Central memory CD4-positive, alpha-beta T cell (primary cell): ENCODE measurements at places on chromosomes 1 and 21.
A peak's percentile ranks its signal among the peaks of the same experiment; 100 is the strongest.

- no peak for DNase-seq
These were observed 1.2 kb upstream of the DHCR24 start for GRCh38 chr1:54888080-54888733.

GRCh38 chr1:211566431-211567025 lies 12.4 kb downstream of the SLC30A1 start:
- DNase-seq = no peak

DNA sequence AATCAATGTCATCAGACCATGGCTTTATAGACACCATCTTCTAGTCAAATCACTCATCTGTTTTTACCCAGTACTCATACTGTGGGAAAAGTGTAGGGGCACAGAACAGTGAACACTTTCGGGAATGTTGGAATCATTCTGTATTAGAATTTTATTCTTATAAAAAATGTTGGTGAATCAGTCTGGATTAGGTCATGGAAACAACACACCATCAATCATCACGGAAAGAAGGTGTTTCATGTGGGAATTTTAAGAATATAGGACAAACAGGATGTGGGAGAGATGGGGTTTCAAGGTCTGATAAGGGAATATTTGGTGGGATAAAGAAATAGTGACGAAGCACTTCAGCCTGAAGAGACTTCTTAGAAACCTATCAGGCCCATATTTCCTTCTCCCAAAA lies 17.3 kb downstream of the GBP1 start:
- no peak for DNase-seq

DNA sequence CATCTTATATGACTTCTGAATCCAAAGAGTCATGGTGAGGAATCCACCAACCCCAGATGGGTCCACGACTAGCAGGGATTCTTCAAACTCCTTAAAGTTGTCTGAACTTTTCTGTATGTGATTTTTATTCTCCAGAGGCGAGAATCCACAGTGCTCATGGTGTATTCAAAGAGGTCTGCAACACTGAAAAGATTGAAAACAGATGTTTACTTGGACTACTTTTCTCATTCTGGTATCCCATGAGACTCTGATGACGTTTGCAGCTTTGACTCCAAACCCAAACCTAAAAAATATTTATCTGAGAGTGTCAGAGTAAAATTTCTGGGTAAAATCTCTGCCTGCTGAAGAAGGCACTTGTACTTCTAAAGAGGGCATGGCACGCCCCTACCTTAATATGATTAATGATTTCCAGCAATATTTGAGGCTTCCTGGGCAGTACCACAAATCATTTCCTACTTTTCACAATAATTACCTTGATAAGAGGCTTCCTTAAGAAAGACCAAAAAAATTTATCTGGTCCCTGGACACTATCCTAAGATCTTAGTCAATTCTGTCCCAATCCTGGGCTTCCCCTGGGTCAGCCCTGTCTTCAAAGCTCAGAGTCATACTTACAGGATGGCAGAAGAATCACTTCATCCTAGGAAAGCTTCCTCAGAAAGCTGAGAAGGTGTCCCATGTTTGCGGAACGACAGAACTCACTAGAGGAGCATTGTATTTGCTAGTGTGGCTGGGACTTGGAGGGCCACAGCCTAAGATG lies 76.5 kb upstream of the MAP10 start:
- no peak for DNase-seq

- DNase-seq = no peak
These were observed 57.9 kb downstream of the ZNF678 start for GRCh38 chr1:227621211-227621610.

- DNase-seq = no peak
These were observed 176.4 kb downstream of the RPS6KC1 start for GRCh38 chr1:213227458-213227857.

DNA sequence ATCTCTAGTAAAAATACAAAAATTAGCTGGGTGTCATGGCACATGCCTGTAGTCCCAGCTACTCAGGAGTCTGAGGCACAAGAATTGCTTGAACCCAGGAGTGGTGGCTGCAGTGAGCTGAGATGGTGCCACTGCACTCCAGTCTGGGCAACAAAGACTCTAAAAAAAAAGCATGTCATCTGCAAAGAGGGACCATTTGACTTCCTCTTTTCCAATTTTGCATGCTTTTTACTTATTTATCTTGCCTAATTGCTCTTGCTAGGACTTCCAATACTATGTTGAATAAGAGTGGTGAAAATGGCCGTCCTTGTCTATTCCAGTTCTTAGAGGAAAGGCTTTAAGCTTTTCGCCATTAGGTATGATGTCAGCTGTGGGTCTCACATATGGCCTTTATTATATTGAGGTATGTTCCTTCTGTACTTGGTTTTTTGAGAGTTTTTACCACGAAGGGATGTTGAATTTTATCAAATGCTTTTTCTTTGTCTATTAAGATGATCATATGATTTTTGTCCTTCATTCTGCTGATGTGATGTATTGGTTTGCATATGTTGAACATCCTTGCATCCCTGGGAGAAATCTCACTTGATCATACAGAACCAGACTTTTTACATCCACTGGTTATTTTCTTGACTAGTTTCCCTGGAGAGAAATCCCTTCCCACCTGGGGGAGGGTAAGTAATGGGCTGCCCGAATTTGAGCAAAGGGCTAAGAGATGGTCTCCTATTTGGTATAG lies 17.0 kb upstream of the RAP1GAP start:
- no peak for DNase-seq

GRCh38 chr1:199691540-199691939 lies 336.0 kb upstream of the NR5A2 start:
- no peak for DNase-seq

DNA sequence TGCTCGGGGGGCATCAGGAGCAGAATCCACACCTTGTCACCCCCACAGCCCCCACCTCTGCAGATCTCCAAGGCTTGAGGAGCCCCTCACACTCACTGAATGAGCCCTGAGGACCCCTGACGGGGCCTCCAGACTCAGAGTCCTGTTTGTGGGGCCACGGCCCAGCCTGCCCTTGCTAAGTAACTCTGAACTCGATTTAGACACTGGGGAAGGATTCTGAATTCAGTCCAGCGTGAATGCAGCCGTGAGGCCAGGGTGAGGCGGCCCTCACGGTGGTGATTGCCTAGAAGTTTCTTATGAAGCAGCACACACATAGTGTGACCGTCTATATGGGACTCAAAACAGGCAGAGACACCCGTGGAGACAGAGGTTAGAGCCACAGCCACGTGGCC lies 58.9 kb upstream of the ADARB1 start:
- no peak for DNase-seq

GRCh38 chr1:162908780-162909179 lies 47.8 kb upstream of the CCDC190 start:
- DNase-seq = no peak

DNA sequence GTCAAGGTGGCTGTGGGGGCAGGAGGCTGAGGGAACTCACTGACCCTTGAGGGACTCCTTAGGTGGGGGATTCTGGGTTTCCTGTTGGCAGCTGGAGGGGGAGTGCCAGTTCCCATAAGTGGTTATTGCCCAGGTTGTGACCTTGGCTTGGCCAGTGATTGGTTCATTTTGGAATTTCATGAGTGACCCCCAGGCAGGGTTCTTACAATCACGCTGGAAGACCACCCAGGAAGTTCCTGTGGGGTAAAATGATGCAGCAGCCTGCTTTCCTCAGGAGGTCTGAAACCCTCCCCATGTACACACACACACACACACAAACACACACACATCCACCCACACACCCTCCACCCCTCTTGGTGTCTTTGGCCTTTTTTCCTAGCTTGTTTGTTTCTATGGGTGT lies 16.9 kb downstream of the VANGL1 start:
- no peak for DNase-seq

- no peak for DNase-seq
These were observed 120.2 kb downstream of the PIK3R3 start for GRCh38 chr1:46012236-46012635.

DNA sequence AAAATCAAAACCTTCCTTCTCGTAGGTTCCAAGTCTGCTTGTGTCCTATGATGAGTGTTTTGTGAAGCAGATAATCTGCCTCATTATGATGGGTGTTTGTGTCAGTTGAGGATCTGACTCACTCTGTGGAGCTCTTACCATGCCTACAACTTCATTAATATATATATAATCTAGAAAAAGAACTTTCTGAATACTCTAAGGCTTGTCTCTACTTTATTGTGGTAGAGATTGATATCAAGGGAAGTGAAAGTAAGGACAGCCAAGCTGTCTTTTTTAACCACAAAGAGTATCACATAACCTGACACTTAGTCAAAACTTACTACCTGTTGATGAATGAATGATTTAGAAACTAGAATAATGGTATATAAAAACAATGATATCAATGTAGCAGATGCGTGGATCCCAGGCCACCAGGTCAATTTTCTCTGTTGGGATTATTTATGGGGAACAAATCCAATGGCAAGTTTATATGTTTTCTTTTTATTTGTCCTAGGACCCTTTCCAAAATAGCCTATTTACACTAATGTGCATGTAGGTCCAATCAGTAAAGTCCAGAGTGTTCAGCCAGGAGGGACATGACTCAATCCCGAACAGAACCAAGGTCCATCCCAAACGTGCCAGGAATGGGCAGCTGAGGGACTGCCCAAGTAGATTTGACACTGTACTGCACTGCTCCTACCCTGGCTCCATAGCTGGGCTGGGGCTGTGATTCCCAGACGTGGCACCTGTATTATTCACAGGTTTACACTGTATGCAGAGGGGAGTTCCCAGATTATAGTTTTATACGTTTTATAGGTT lies 182.3 kb upstream of the GREM2 start:
- DNase-seq = no peak

- no peak for DNase-seq
These were observed 5.3 kb upstream of the AMIGO1 start for GRCh38 chr1:109514846-109515245.

GRCh38 chr21:24367936-24368335 lies 1239.3 kb downstream of the MRPL39 start:
- no peak for DNase-seq

GRCh38 chr21:34345892-34346291 lies 17.9 kb upstream of the KCNE2 start:
- no peak for DNase-seq

DNA sequence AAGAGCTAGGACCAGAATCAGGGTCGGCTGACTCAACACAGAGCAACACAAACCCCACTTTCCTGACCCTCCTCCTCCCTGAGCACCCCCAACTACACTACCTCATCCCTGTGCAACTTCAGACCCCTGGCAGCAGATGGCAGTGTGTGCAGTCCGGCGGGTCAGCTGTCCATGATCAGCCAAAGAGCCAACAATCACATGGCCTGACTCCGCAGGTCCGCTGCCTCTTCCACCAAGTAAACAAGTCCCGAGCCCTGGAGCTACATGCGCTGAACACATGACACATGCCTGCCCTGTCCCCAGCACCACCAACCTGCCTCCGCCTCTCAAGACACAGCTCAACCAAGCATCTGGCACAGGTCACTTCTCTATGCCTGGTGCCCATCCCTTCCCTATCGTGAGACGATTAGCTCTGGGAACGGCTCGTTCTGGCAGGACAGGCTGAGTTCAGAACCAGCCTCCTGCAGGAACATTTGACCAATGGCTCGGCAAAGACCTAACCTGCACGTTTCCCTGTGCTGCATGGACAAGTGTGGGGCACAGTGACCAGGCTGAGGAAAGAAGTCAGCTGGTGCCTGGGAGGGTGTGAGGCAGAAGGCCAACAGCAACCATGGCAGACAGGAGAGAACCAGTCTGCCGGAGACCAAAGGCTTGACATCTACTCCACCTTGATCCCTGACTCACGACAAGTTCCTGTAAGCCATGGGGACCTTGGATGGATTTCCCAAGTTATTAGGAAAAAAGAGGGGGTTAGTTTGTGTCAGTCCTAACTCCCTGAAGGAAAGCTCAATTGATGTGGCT lies 60.3 kb downstream of the CD46 start:
- DNase-seq = no peak

DNA sequence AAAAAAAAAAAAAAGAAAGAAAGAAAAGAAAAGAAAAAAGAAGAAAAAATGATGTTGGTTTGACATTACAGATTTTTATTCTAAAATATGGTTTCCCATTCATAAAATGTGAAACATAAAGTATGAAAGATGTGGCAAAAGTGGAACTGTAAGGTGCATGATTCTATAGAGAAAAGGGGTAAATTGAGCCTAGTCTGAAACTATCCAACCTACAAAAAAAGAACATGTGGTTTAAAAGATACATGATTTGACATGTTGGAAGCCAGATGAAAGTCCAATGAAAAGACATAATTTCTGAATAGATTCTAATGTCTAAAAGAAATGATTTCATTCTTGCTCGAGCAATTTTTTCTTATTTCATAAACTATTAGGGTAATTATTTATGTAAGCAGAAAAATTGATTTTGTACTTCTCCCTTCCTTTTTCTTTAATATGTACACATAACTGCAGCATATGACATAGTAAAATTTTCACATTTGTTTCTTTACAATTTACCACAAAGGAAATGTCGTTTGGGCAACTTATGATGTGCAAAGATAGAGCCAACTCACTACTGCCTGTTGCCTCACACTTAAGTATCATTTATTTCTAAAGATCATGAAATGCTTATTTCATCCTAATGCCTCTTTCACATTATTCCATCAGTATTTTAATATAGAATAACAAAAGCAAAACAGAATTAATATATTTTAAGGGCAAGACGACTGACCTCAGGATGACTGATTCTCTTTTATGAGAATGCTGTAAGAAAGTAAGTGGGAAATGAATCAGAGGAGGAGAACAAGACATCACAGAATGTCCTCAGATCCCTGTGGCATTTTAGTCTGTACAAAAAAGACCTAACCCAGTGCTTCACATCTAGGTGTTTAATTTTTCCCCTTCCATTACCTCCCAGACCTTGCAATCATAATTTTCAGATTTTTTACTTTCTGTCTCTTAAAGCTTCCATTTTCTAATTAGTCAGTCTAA lies 165.8 kb upstream of the HMCN1 start:
- DNase-seq = peak; percentile 45

- no peak for DNase-seq
These were observed 116.0 kb downstream of the TOMM20 start for GRCh38 chr1:235012436-235013210.

GRCh38 chr1:45979074-45979777 lies 153.2 kb downstream of the PIK3R3 start:
- DNase-seq = no peak

- no peak for DNase-seq
These were observed 365.8 kb downstream of the VAV3 start for GRCh38 chr1:107599220-107599619.

GRCh38 chr1:222916100-222916499 lies 101.3 kb downstream of the DISP1 start:
- no peak for DNase-seq

DNA sequence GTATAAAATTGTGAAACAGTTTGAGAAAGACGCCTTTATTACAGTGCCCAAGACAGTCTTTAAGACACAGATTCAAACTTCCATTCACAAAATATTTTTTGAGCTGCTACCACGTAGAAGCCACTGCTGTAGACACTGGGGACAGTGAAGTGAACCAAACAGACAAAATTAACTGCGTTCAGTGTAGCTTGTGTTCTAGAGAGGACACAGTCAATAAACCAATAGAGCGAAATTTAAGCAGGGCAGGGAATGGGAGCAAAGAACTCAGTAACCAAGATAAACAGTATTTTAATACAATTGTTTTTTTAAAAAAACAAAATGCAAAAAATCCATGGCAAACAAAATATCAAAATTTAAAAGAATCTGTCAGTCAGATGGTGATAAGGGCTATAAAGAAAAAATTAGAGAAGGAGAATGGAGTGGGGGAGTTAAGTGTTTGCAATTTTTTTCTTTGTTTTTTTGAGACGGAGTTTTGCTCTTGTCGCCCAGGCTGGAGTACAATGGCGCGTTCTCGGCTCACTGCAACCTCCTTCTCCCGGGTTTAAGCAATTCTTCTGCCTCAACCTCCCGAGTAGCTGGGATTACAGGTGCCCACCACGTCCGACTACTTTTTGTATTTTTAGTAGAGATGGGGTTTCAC lies 719 bp upstream of the PARS2 start:
- DNase-seq = no peak

GRCh38 chr21:32307706-32308105 lies 9.1 kb downstream of the MRAP start:
- no peak for DNase-seq

GRCh38 chr1:30381671-30382365 lies 341.6 kb downstream of the MATN1 start:
- DNase-seq = no peak
